RWPE2 (cell line): ENCODE measurements at places on chromosomes 6 and 20.
A peak's percentile ranks its signal among the peaks of the same experiment; 100 is the strongest.

DNA sequence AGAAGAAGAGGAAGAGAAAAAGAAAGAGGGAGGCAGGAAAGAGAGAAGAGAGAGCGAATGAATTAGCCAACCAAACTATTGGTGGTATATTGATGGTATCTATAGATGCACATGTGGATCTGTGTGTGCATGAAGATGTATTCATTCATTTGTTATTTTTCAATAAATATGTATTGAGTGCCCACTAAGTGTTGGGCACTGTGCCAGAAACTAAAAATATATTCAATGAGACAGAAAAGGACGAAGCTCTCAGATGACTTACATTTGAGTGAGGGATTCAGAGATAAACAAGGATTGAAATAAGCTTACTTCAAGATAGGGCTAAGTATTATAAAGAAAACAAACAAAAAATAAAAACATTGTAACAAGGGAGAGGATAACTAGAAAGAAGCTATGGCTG is 154.9 kb downstream of the TSHZ2 start:
- no peak for DNase-seq

DNA sequence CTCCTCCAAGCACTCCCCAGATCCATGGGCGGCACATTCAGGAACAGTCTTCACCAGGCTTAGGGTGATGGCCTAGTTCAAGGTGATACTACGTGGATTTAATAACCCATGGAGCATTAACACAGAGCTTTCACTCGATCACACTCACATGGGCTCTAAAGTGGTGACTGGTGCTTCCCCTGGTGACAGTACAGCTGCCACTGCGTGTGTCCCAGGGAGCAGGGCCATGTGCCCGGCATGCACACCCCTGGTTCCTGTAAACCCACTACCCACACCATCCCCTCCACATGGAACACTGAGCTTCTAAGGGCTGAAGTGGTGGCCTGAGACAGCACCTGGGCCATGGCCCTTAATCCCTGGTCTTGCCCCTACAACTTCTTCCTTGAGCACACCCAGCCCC is 27.8 kb upstream of the APMAP start:
- peak; percentile 6 for DNase-seq

GRCh38 chr20:46004889-46005473 is 3.7 kb upstream of the MMP9 start:
- DNase-seq, result peak; percentile 97

DNA sequence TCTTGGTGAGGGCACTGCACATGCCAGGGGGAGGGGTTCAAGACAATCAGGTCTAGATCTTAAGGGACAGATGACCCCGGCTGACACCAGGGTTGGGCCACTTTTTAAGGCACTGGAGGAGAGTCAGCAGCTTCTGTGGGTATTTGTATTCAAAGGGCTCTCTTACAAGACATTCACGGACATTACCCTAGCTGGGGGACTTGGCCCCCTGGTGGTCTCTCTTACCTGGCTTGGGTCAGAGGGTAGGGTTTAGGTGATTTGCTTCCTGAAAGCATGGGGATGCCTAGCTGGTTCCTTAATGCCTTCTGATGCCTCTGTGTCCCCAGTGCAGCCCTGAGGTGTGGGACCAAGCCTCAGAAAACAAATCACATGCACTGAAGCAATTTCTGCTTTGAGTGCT is 354.7 kb downstream of the CDC5L start:
- no peak for DNase-seq

GRCh38 chr6:35173427-35174087 is 32.4 kb upstream of the TCP11 start:
- no peak for DNase-seq

GRCh38 chr6:30615219-30615957 is 1.7 kb downstream of the PPP1R10 start:
- DNase-seq, result no peak

DNA sequence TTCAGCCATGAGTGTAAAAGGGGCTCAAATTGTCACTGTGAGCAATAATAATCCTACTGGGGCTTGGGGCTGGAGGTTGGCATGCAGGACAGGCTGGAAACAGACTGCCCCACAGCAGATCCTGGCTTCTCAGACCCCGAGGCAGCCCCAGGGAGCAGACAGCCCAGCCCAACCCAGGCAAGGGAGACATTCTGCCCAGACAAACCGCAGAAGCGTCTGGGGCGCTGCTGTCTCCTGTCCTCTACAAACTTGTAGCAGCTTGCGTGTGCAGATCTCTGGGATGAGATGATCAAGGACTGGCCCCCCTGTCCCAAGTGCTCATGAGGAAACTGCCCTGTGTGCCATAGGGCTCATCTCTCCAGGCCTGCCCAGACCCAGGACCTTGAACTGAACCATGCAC is 84.6 kb downstream of the MAFB start:
- no peak for DNase-seq

DNA sequence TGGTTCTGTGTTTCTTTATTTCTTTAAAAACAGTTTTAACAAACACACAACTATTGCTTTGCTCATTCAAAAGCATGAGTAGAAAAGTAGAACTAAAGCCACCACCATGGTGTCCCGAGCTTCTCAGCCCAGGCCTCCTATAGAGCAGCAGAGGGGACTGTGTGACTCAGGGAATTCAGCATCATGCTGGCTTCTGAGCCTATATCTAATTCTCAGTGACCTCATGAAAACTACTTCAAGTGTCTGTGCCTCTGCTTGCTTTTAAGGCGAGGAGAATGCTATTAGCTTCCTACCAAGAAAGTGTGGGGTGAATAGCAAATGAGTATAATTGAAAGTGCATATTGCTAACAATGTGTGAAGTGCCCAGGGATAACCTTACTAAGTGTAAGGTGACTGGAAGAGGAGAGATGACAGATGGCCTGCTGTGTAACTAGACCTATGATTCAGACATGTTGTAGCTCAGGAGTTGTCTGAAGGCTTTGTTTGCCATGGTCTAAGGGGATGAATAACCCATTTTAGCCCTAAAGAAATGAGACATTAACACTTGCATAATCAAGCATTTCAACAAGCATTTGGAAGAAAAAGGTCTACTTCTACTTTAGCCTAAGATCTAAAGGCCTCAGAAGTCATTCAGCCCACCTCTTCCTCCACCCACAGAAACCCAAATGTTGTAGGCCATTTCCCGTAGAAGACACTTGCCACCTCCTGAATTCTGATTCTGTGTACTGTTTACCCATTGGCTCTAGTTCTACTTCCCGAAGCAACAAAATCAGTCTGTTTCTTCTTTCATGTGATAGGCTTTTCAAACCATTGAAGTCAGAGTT is 121.5 kb upstream of the ARG1 start:
- DNase-seq, result no peak

GRCh38 chr20:38924718-38925117 is 1.5 kb upstream of the FAM83D start:
- no peak for DNase-seq

DNA sequence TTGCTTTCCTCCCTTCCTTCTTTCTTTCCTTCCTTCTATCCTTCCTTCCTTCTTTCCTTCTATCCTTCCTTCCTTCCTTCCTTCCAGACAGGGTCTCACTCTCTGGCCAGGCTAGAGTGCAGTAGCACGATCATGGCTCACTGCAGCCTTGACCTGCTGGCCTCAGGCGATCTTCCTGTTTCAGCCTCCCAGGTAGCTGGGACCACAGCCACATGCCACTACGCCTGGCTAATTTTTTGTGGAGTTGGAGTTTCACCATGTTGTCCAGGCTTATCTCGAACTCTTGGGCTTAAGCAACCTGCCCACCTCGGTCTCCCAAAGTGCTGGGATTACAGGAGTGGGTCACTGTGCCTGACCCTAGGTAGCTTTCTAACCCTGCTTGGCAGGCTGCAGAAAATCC is 12.2 kb upstream of the SEC63 start:
- no peak for DNase-seq

GRCh38 chr6:98836025-98836961 is 1.9 kb downstream of the POU3F2 start:
- no peak for DNase-seq

DNA sequence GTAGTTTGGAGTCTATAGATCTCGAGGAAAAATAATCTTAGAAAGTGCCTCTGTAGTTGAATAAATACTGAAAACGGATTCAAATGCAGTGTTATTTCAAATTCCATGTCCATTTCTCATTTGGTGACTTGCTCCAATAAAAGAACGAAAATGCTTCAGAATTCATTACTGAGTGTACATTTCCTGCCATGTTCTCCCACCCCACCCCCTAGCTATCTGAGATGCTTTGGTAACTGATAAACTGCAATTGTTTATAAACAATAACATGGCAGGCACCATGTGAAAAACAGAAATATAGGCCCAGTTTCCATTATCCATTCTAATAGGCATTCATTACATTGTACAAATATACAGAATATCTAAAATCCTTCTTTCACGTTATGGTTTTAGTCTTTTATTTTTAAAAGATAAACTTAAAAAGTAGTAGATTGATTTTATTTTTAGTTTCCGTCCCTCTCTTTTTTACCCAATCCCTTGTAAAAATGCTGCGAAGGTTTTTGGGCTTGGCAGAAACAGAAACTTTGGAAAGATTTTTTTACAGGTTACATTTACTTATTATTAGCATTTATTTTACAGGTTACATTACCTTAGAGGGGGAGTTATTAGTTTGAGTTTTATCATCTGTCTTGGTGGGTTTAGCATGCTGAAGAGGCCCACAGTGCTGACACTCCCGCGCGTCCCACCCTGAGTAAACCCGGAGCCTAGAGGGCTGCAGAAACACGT is 1.5 kb downstream of the FAM162B start:
- DNase-seq, result no peak

DNA sequence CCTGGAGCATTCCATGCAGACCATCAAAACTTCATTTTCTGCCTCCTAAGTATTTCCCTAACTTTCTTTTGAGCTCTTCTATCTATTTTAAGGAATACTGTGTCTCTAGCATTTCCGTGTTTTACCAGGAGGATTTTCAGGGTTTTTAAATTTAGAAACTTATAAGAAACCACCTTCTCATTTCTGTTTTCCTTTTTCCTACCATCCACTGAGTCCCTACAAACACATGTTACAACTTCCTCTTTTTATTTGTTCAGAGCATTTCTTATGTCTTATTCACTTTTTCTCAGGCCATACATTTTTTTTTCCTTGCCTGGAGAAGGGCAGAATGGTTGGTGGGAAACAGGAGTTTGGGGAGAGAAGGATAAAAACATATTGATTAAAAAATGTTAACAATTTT is 130.0 kb upstream of the BMP5 start:
- no peak for DNase-seq

- DNase-seq, result no peak
Observed at GRCh38 chr6:152026291-152026690, 218.8 kb downstream of the ESR1 start.

DNA sequence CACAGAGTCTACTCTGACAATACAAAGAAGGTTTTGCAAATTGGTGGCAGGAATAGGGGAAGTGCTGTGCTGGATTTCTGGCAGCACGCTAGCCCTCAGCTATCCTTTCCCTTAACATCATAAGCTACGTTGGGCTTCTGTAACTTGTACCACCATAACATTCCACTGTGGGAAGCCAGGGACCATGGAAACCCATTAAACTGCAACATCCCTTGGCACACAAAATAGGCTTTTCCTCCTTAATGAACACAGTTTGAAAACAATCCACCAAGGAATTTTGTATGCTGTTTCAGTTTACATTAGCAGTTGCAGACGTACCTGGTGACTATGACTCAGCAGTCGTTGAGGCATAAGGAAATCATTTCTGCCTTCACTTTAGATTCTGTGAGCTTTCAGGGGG is 203.9 kb upstream of the RAB32 start:
- no peak for DNase-seq

GRCh38 chr20:16025084-16025483 is 548.2 kb downstream of the KIF16B start:
- no peak for DNase-seq

- DNase-seq, result no peak
Observed at GRCh38 chr6:80437221-80437620, 330.8 kb downstream of the BCKDHB start.

DNA sequence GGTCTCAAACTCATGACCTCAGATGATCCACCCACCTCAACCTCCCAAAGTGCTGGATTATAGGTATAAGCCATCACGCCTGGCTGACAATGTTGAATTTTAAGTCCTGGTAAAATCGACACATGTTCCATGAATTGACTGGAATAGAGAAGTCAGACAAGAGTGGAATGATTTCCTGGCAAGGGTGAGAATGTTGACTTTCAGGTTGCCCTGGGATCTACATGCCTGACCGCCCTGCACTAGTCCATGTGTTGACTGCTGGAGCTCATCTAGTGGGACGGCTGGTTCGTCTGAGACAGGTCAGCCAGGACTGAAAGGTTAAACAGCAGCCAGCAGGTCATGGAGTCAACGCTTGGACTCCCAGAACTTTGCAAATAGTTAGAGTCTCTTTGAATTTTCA is 88.8 kb downstream of the SASH1 start:
- no peak for DNase-seq

GRCh38 chr20:63061051-63061770 is 54.4 kb upstream of the BHLHE23 start:
- DNase-seq, result peak; percentile 78

- no peak for DNase-seq
Observed at GRCh38 chr6:157203312-157203744, 120.0 kb downstream of the TMEM242 start.

DNA sequence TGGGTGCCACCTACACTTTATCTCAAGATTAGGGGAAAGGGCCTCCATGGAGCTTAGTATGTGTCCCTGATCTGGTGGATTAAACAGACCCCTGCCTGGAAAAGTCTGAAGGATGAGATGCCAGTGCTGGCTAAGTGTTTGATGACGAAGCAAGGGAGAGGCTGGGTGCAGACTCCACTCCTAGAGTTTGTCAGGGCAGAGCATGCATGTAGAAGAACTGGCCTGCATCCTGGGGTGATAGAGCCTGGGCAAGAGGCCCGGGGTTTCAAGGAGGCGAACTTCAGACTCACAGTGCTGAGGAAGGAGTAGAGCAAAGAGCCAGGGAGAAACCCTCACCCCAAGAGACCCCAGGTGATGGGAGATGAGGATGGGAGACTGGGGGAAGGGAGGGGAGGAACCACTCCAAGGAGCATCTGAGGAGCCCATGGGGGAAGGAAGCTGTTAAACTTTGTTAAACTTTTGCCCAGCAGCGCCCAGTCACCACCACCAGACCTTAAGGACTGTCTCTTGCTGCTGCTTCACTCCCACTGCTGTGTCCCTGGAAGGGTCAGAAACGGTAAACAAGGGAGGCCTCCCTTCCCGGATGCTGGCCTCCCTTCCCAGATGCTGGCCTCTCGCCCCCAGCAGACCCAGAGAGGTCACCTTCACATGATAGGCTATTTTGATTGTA is 61.6 kb downstream of the RPRD1B start:
- no peak for DNase-seq

GRCh38 chr20:64276817-64277216 is 21.3 kb downstream of the PCMTD2 start:
- no peak for DNase-seq

- peak; percentile 75 for DNase-seq
Observed at GRCh38 chr6:143059663-143060353, 881 bp upstream of the AIG1 start.

DNA sequence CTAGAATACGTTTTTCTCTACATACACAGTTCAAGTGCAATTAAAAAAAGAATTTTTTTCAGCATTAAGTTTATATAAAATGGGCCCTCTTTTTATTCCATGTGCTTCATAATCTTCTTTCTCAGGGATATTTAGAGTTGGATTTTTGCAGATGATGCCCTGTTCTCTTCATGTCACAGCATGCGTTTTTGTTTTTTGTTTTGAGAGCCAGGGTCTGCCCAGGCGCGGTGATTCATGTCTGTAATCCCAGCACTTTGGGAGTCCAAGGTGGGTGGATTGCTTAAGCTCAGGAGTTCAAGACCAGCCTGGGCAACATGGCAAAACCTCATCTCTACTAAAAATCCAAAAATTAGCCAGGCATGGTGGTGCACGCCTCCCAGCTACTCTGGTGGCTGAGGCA is 82.9 kb upstream of the PRND start:
- DNase-seq, result no peak

- DNase-seq, result peak; percentile 97
Observed at GRCh38 chr6:5003604-5004372, at the start of gene RPP40. Gene RPP40 (minus strand): TSS chr6:5004037. CDS start chr6:5004002, 35 bp downstream.

- peak; percentile 100 for DNase-seq
Observed at GRCh38 chr20:40506537-40506939, 182.5 kb downstream of the MAFB start.
